ENCODE measurements at places on chromosomes 3 and 15.

- no peak for DNase-seq
Observed at GRCh38 chr15:85800478-85801123, 5.9 kb upstream of the KLHL25 start.

GRCh38 chr3:183027276-183027675 is 46.9 kb upstream of the DCUN1D1 start:
- no peak for DNase-seq

- no peak for DNase-seq
Observed at GRCh38 chr15:33968224-33968623, at the start of gene CHRM5. Gene CHRM5, plus strand, starts transcription at chr15:33968497. Its CDS starts 94,221 bp downstream, at chr15:34062718.

- no peak for DNase-seq
Observed at GRCh38 chr15:74752531-74752930, 3.9 kb downstream of the CYP1A2 start.

DNA sequence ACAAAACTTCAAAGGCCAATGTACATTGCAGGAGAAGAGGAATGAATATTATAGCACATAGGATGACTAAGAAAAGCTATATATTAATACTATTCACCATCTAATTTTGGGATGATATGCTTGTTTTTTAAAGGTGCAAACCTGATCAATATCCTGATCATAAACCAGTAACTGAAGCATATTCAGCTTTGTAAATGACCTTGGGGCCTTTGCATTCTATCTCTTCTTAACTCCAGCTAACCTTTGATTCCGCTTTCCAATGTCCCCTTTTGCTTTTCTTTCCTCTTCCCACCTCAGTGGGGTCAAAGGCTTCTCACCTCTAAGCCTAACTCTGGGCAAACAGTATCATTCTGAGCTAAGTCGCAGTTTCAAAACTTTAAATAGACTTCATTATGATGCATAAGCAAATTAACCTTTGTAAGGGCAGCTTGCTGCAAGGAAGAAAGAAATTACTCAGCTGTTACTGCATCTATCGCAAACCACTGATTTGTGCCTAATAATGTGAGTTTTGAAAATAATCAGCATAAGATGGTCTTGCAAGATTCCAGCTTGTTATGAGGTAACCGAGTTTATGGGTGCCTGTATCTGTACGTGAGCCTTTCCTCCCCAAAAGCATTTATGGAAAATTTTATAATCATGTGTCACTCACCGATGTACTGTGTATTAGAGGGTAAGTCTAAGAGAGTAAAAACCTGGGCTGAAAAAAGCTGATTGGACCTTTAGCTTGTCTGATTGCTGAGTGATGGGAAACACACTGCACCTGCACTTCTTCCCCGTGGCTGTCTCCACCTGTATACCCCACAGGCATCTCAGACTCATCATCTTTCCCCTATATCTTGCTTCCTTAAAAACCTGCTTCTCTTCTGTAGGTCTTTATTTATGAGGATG is 116.8 kb downstream of the TPRG1 start:
- no peak for DNase-seq

DNA sequence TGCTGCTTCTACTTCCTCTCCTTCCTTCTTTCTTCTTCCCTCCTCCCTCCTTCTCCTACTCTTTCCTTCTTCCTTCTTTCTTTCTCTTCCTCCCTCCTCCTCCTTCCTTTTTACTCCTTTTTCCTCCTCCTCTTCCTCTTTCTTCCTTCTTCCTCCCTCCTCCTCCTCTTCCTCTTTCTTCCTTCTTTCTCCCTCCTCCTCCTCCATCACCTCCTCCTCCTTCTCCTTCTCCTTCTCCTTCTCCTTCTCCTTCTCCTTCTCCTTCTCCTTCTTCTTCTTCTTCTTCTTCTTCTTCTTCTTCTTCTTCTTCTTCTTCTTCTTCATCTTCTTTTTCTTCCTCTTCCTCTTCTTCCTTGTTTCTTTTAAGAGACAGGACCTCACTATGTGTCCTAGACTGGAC is 224.0 kb downstream of the NR2F2 start:
- DNase-seq, result no peak

- no peak for DNase-seq
Observed at GRCh38 chr3:168618827-168619470, 523.2 kb upstream of the GOLIM4 start.

DNA sequence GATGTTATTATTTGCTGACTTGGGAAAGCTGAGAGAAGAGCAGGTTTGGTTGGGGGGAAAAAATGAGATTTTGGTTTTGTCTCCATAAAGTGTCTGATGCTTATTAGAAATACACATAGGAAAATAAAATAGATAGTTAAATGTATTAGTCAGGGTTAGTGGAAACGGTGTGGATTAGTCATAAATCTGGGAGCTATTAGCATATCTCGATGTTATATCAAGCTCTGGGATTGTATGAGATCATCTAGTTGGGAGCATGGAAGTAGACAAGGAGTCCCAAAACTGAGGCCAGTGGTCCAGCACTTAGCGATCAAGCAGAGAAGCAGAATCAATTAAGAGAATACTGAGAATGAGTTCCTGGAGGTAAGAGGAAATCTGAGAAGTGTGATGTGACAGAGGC is 845.5 kb downstream of the ROBO2 start:
- no peak for DNase-seq

- DNase-seq, result no peak
Observed at GRCh38 chr3:15542614-15543013, 21.1 kb upstream of the COLQ start.

DNA sequence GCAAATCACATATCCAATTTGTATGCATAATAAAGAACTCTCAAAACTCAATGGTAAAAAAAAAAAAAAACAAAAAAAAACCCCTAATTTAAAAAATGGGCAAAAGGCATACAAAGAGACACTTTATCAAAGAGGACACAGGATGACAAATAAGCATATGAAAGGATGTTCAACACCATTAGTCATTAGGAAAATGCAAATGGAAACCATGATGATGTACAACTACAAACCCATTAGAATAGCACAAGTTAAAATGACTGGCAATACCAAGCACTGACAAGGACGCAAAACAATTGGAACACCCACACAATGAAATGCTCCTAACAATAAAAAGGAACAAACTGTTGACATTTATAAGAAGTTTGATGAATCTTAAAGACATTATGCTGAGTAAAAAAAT is 63.4 kb upstream of the ADAMTS17 start:
- no peak for DNase-seq

DNA sequence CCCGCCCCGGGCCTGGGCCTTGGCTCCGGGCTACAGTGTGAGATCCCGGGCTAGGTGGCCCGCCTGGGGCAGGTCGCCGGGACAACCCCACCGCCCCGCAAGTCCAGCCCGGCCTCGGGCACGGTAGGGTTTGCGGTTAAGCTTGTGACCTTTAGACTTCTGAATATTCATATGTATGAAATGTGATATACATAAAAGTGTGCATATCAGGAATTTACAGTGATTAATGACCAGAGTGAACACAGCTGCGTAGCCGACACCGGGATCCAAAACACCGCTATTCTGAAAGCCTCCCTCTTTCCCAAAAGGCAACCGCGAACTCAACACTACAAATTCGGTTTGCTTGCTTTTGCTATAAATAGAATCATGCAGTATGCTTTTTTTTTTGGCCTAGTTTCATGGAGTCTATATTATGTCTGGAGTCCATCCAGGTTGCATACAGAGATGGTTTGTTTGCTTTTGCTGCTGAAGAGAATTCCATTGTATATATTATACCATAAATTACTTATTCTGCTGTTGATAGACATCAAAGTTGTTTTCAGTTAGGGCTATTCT is 636 bp upstream of the SNRPA1 start:
- DNase-seq, result no peak

- peak; percentile 50 for DNase-seq
Observed at GRCh38 chr3:130276203-130276803, 69.2 kb upstream of the COL6A5 start.

GRCh38 chr3:148878095-148878494 is 13.0 kb downstream of the CPA3 start:
- no peak for DNase-seq

DNA sequence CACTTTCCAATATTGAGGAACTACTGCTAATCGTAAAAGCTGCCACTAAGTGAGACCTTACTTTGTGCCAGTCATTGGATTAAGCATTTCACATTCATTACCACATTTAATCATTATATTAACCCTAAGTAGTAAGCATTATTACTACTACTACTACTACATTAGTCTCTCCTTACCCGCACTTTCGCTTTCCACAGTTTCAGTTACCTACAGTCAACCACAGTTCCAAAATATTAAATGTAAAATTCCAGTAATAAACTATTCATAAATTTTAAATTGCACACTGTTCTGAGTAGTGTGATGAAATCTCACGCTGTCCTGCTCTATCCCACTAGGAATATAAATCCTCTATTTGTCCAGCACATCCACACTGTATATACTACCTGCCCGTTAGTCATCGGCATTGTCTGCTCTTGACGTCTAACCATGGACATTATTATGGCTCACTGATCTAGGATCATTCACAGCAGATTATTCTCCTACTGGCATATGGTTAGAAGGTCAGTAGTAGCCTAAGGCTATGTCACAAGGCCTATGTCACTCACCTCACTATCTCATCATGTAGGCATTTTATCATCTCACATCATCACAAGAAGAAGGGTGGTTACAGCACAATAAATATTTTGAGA is 121.1 kb downstream of the GSK3B start:
- DNase-seq, result no peak

GRCh38 chr3:161163297-161163696 is 57.8 kb upstream of the NMD3 start:
- DNase-seq, result peak; percentile 47

- no peak for DNase-seq
Observed at GRCh38 chr3:41000471-41000870, 198.8 kb upstream of the CTNNB1 start.

GRCh38 chr15:61521953-61522352 is 292.9 kb upstream of the RORA start:
- no peak for DNase-seq

DNA sequence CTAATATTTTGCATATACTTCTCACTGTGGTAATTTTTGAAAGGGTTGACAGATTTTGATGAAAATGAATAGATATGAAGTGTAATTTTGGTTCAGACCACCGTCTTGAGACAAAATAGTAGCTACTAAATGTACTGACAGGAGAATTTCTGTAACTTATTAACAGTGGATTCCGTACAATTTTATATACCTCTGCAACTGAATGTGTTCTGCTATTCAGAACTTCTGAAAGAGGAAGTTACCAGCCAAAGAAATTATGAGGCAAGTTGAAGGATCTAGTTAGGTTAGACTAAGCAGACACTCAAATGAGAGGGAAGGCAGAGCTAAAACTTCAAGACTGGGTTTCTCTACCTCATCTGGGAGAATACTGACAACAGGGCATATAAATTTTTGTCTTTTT is 29.4 kb downstream of the GAP43 start:
- peak; percentile 19 for DNase-seq

- DNase-seq, result no peak
Observed at GRCh38 chr3:72776-73175, 123.8 kb upstream of the CHL1 start.

GRCh38 chr15:91930092-91930491 is 76.6 kb downstream of the SLCO3A1 start:
- DNase-seq, result no peak

All from KBM-7 (cell line).